Activated naive CD4-positive, alpha-beta T cell treated with anti-CD3 and anti-CD28 coated beads, Interleukin-2, amount 50 U/mL, for 16 hours (primary cell): ENCODE measurements at places on chromosomes 6 and 20.

GRCh38 chr6:44039839-44040350, 87.4 kb downstream of the MRPL14 start:
- no peak for DNase-seq

DNA sequence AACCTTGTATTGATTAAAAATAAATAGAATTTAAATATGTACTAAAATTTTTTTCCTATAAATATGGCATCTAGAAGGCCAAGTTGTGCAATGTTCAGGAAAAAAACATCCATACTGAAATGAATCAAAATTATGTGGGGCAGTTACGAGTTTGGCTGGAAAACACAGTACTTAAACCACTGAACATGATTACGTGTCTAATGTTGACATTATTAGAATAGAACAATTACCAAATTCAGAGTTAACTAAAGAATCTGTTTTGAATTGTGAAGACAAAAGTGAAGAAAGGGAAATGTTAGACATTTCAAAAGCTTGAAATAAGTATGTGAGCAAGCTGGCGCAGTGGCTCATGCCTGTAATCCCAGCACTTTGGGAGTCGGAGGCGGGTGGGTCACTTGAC, 57.2 kb downstream of the KLHL31 start:
- no peak for DNase-seq

GRCh38 chr20:58923117-58923712, 57.8 kb upstream of the NELFCD start:
- DNase-seq, result no peak

DNA sequence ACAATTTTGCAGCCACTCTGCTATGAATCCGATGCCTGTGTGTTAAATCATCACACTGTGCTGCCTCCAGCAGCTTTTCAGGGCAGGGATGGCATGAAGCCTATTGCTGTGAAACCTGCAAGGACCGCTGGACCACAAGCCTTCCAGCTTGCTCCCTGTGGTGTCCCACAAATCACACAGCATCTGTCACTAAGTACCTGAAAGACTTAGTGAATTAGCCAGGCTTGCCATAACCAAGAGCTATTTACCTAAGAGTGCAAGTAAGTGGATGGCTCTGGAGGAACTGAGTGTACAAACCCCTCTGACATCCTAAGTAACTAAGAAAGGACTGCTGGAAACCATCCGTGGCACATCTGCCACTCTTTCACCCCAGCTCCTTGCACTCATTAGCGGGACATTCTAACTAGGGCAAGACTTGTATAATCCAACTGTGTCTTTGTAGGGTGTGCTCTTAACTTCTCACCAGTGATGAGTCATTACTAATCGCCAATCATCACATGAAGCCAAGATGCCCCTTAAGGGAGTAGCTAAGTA, 34.7 kb downstream of the FOXQ1 start:
- DNase-seq, result no peak

- no peak for DNase-seq
Observed at GRCh38 chr20:50085481-50086365, 27.2 kb downstream of the UBE2V1 start.

GRCh38 chr6:2542858-2543218, 207.9 kb downstream of the MYLK4 start:
- DNase-seq, result no peak

GRCh38 chr6:28856620-28857005, 67.2 kb downstream of the TRIM27 start:
- DNase-seq, result no peak

- no peak for DNase-seq
Observed at GRCh38 chr6:131741688-131742393, 31.0 kb upstream of the CTAGE9 start.

GRCh38 chr6:29813066-29813465, 14.6 kb upstream of the HLA-G start:
- no peak for DNase-seq

- no peak for DNase-seq
Observed at GRCh38 chr20:14634665-14635064, 297.3 kb upstream of the FLRT3 start.

- no peak for DNase-seq
Observed at GRCh38 chr6:161327360-161327953, 53.6 kb upstream of the AGPAT4 start.

DNA sequence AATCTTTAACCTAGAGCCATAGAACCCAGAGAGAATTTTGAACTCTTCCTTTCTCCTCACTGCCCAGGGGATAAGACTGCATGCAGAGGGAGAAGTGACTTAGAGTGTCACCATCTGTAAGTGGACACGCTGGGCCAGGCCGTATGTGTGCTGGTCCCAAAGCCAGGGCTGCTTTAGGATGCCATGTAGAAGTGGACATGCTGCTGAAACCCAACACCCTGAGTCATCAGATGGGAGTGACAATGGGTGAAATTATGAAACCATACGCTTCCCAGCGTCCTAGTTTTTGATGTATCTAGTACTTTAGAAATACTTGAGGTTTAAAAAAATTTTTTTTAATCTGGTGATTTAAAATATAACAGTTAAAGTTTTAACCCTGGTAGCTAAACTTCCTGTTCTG, 191.1 kb downstream of the FNDC1 start:
- DNase-seq, result no peak

DNA sequence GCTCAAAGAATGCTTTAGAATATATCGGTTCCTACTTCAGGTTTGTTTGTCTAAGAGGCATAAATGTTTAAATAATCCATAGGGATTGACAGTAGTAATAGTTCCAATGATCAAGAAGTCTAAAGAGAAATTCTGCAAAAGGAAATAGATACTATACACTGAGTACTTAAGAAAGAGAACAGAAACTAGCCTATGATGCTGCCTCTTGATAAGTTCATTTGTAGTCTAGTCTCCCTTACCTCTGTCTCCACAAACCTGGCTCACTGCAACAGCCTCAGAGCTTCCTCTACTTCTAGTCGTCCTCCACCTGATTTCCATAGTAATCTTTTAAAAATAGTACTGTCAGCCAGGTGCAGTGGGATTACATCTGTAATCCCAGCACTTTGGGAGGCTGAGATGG, 511.8 kb downstream of the LMBRD1 start:
- DNase-seq, result no peak

GRCh38 chr6:110880651-110881050, 6.1 kb downstream of the AMD1 start:
- DNase-seq, result no peak

GRCh38 chr6:16239798-16240123, 1.4 kb downstream of the GMPR start:
- DNase-seq, result no peak

DNA sequence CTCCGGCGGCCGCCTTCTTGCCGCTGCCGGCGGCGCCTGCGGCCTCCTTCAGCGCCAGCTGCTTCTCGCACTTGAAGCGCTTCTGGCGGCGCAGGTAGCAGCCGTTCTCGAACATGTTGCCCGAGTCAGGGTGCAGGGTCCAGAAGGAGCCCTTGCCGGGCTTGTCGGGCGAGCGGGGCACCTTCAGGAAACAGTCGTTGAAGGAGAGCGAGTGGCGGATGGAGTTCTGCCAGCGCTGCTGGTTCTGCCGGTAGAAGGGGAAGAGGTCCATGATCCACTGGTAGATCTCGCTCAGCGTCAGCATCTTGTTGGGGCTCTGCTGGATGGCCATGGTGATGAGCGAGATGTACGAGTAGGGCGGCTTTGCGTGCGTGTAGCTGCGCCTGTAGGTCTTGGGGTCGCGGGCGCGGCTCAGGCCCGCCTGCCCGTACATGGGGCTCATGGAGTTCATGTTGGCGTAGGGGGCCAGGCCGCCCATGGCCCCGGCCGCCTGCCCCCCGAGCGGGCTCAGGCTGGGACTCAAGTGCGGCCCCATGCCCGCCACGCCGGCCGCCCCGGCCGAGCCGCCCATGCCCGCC, 1.9 kb downstream of the FOXA2 start:
- DNase-seq, result no peak

GRCh38 chr20:58372806-58373205, 16.2 kb upstream of the VAPB start:
- DNase-seq, result no peak

- no peak for DNase-seq
Observed at GRCh38 chr20:32506721-32507120, 78.4 kb downstream of the NOL4L start.

DNA sequence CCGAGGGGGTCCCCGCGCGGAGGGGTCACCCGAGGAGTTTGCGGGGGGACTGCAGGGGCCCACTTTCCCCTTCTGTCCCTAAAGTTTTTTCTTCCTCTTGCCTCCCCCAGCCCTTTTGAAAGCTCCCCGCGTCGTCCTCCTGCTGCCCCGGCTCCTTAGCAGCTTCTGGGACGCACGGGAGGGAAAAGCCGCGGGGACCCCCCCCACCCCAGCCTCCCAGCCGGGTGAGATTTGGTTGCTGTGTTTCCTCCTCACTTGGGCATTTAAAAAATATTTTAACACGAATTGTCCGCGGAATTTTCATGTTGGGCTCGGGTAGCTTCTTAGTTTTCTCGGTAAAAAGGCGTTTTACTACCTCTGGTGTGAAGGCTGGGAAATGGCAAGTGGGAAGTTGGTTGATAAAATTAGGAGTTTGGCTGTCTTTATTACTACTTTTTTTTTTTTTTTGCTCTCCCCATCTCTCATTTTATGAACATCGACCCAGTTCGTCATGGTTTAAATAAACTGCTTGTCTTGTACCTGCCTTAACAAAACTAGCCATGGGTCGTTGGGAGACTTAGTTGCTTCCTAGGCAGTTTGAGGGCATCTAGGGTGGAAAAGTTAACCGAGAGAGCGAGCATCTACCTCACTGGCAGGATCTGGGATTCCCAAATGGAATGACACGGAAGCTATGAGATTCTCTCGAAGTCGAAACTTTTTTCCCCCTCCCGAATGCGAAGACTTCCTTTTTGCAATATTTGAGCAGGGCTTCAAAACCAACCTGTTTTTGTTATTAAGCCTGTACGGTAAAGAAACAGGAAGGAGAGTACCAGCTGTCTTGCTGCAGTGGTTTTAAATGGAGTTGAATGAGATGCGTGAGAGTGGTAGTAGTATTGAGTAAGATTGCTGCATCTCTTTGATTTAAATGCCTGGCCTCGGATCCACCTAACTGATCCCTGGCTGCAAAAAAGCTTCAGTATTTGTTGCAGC, 868 bp downstream of the NCOA3 start:
- DNase-seq, result no peak

DNA sequence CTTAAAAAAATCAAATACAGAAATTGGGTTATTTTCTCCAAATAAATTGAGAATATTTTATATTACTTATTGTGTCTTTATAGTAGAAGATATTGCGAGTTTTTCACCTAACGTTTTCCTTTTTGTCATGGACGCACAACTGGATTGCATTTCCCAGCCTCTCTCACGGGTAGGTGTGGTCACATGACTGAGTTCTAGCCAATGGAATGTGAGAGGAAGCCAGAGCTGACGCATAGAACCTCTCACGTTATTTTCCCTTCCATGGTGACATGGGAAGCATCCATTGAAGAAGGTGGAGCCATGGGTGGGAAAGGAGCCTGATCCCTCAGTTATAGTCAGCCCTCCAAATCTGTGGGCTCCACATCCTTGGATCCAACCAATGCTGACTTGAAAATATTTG, 155.9 kb upstream of the UST start:
- no peak for DNase-seq

- DNase-seq, result no peak
Observed at GRCh38 chr20:51313358-51313827, 229.1 kb downstream of the NFATC2 start.

- no peak for DNase-seq
Observed at GRCh38 chr20:19565736-19566135, 192.3 kb upstream of the RIN2 start.
